ENCODE measurements at places on chromosomes 1 and 21.
A peak's percentile ranks its signal among the peaks of the same experiment; 100 is the strongest.

GRCh38 chr1:174217787-174218574, 58.7 kb downstream of the RABGAP1L start:
- peak; percentile 62 for DNase-seq

DNA sequence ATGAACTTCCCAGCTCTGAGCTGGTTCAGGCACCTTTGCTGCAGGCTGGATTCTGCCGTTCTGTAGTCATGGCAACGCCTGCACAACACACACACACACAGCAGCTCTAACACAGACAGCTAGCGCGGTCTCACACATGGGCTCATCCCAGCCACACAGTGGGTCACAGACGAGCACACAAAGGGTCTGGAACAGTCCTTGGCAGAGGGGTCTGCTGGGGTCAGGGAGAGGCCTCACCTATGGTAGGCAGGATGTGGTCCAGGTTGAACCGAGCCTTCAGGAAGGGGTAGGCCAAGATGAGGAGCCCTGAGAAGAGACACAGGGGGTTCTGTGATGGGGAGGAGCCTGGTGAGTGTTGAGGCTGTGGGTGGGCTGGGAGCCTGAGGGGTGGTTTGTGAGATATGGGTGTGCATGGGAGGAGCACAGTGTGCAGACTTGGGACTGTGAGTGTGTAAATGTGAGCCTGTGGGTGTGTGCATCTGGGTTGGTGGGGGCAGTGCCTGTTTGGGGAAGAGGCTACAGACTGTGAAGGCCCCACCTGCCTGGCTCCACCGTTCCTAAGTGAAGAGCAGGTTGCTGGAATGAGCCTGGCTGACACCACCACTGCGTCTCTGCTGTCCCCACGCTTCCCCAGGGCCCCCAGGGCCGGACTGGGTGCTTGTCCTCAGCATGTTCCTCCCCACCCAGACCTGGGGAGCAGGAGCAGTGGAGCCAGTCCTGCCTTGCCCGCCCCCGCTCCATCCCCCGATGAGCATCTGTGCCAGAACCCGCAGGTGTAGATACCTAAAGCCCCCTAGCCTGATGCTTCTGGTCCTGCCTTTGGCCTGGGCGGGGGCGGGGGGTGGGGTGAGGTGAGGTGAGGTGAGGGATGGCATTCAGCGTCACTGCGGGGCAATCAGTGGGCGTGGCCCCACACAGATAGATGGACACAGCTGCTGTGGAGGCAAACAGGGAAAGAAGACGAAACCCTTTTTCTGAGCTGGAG, 1.5 kb downstream of the KNCN start:
- peak; percentile 62 for DNase-seq

DNA sequence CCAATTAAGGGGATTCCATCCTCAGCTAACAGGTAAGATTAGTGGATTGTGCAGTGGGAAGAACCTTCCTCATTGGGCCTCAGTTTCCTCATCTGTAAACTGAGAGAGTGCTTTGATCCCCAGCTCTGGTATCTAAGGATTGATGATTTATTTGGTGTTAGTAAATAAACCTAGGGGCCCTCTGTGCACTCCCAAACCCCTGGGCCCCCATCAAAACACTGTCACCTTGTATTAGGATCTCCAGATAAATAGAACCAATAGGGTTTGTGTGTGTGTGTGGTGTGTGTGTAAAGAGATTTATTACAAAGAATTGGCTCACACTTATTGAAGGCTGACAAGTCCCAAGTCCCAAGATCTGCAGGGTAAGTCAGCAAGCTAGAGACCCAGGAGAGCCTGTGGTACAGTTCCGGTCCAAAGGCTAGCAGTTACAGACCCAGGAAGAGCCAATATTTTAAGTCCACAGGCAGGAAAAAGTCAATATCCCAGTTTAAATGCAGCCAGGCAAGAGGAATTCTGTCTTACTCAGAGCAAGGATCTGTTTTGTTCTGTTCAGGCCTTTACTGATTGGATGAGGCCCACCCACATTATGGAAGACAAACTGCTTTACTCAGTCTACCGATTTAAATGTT, 11.0 kb upstream of the ELK4 start:
- DNase-seq, result no peak

- DNase-seq, result no peak
These were observed 51.3 kb downstream of the DNAJC6 start for GRCh38 chr1:65360648-65361047.

Measured in fibroblast of pulmonary artery (primary cell).